ENCODE measurements at places on chromosomes 12 and 14. TPM values are rescaled to one million over a fixed set of nuclear protein-coding genes. Genes with fewer than 3 reads are reported as not detected.
A peak's percentile ranks its signal among the peaks of the same experiment; 100 is the strongest.

GRCh38 chr12:1588575-1588947, 5.8 kb downstream of the FBXL14 start:
- DNase-seq: no peak

The MORN3 gene
- 2.0 TPM for total RNA-seq

GRCh38 chr14:74510223-74510931, 16.8 kb downstream of the ISCA2 start:
- no peak for DNase-seq

The PTGDR gene
- total RNA-seq: not detected

The PLEK2 gene
- total RNA-seq: not detected

The ENDOU gene
- not detected for total RNA-seq

- DNase-seq: peak; percentile 64
Measured at GRCh38 chr12:94649349-94650142, 811 bp downstream of the TMCC3 start.

GRCh38 chr14:28565345-28565744, 201.2 kb upstream of the FOXG1 start:
- no peak for DNase-seq

The PPP4R4 gene
- not detected for total RNA-seq

DNA sequence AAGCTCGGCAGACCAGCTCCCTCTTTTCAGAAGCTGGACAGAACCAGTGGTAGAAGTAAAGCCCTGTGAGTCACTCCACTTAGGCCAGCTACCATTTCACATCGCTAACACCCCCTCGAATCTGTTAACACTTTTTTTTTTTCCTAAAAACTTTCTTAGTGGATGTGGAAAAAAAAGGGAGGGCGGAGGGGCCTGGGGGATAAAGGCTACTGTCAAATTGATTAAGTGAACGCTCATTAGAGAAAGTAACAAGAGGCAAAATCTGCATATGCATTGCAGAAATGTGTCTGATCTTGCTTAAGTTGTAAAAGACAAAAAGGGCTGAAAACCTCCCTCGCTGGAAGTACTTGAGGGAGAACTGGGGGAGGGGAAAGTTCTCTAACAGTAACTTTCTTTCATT, 86.6 kb upstream of the OTX2 start:
- no peak for DNase-seq

GRCh38 chr12:117643971-117644370, 282.5 kb upstream of the NOS1 start:
- DNase-seq: no peak

The DIO2 gene
- not detected for total RNA-seq

Measured in B cell (primary cell).